ENCODE measurements at places on chromosomes 4 and X.

DNA sequence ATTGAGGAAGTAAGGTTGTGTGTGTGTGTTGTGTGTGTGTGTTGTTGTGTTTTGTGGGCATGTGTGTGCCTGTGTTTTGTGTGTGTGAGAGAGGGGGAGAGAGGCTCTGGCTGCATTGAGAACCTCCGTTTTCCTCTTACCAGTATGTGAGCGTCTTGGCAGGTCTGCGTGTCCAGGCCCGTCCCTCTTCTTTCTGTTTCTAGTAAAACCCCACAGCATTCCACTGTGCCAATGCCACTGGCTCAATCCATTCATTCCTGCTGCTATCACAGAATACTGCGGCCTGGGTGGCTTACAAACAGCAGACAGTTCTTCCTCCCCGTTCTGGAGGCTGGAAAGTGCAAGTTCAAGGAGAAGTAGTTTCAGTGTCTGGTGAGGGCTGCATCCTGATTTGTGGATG, 15.5 kb upstream of the HTRA3 start:
- no peak for DNase-seq

DNA sequence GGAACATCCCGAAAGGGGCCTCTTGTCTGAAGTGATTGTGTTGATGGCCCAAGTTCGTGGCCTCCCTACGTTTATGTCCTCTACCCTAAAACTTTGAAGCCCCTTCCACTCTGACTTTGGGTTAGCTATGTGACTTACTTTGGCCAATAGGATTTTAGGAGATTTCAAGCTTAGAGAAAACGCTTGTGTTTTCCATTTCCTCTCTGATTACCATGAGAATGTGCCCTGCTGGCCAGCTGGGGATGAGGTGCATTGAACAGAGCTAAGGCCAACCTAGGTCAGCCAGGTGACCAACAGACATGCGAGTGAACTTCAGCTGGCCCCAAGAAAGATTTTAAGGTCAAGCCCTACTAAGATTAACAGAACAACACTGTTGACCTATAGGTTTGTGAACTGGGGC, 82.4 kb downstream of the SLC2A9 start:
- DNase-seq: no peak

DNA sequence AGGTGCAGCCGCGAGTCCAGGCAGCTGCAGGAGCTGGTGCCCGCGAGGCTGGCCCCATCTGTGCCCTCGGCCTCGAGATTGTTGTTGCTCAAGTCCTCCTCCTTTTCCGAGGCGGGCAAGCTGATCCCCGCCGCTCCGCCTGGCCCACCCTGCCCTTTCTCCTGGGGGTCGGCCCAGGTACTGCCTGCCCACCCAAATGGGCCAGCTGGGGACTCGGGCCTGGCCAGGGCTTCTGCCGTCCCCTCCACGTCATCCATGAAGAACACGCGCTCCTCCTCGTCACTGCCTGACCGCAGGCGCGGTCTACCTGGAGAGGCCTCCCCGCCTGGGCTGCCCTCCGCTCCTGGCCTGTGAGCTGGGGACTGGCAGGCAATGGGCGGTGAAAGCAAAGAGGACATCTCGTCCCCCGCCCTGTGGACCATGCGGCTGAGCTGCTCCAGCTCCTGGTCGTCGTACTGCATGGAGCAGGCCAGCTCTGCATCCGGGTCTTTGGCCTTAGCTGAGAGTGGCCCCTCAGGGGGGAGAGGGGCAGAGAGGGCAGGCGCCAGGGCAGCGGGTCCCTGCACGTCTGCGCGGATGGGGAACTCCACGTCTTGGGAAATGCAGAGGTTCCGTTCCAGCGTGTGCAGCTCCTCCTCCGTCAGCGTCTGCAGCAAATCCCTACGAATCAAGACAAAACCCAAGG, 43.1 kb upstream of the MXD4 start:
- DNase-seq: no peak

DNA sequence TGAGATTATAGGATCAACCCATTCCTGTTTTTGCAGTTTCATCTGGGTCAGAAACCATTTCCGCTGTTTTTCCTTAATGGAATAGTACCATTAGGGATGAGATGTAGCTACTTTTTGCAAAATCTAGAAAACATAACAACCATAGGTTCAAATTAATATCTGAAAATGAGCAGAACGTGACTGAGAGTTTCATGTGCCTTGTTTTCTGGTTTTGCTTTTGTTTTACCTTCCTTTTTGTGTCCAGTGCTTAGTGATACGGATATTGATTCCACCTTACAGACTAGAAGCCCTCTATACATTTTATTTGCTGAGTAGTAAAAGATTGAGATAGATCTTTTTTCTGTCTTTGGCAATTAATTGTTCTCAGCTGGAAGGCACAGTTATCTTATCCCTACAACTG, 46.5 kb downstream of the SNX25 start:
- DNase-seq: no peak

DNA sequence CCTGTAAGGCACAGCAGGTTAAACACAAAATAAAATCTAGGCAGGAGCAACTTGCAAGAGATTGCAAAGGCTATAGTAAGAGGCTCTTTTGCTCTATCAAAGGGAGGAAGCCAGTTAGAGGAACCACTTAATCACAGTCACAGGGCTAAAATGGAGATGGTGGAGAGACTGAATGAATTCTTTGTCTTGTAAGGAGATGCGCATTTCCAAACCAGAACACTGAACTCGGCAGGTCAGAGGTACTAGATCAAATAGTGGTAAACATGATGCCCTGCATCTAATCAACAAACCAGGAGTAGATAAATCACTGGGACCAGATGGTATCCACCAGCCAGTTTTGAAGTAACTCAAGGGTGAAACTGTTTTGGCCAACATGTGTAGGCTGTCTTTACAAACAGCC, 55.8 kb downstream of the GPC4 start:
- DNase-seq: no peak

DNA sequence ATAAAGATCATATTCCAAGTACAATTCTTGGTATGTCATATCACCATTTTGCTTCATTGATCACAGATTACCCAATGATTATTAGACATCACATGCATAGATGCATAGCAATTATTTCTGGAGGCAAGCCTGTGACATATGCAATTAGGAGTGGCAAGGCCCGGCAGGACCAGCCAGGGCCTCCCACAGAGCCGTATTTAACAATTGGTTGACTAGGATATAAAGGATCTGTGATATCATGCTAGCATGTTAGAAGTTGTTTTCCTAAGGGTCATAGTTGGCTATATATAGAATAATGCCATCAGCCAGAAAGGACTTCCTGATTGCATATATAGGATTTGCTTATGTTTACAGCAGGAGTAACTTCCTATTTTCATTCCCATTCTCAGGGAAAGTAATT, 103.5 kb upstream of the OTUD4 start:
- DNase-seq: no peak

- no peak for DNase-seq
These were observed 770.1 kb upstream of the GALNTL6 start for GRCh38 chr4:171042989-171043524.

- DNase-seq: no peak
These were observed 394.1 kb downstream of the GALNTL6 start for GRCh38 chr4:172207258-172207657.

DNA sequence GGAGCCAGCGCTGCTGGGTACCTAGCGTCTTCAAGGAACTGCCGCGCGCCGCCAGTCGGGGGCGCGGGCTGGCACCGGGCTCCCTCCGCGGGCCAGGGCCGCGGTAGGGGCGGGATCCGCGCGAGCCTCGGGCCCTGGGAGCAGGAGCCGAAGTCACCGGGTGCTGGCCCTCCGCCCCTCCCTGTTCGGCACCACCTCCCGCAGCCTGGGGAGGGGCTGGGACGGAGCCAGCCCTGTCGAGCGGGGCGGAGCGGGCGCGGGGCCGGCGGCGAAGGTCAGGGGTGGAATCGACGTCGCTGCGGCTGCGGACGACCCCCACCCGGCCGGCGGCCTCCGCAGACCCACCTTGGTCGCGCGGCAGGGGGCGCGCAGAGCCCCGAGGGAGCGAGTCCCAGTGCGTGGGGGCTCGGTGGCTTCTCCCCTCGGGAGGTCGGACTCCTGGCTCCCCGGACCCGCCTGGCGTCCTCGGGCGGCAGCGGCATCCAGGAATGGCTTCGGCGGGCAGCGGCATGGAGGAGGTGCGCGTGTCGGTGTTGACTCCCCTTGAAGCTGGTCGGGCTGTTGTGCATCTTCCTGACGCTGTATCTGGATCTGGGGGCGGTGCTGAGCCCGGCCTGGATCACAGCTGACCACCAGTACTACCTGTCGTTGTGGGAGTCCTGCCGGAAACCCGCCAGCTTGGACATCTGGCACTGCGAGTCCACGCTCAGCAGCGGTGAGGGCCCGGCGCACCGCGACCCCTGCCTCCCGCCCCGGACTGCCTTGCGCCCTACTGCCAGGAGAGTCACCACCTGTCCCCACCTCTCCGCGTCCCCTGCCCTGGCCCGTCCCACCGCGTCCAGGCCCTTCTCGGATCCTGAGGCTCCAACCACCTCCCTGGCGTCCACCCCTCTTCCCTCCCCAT, 50.5 kb upstream of the FAM47C start:
- no peak for DNase-seq

GRCh38 chr4:69032847-69033638, 63.2 kb upstream of the UGT2B7 start:
- DNase-seq: no peak

DNA sequence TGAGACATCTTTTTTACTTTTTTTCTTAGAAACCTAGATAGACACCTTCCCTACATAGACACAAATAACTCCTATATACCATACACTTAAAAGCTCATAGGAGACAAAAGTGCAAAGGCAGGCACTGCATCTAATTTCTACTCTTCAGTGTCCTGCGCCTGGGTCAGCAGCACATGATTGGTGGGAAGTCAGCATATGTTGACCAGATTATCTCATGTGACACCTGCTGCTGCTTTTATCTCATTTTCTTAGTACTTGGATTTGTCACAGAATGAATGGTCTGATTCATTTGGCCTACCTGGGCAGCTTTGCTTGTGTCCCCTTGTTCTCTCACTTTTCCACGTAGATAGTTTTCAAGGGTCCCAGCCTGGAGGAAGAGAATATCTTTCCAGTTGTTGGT, 24.9 kb upstream of the LNX1 start:
- DNase-seq: no peak

DNA sequence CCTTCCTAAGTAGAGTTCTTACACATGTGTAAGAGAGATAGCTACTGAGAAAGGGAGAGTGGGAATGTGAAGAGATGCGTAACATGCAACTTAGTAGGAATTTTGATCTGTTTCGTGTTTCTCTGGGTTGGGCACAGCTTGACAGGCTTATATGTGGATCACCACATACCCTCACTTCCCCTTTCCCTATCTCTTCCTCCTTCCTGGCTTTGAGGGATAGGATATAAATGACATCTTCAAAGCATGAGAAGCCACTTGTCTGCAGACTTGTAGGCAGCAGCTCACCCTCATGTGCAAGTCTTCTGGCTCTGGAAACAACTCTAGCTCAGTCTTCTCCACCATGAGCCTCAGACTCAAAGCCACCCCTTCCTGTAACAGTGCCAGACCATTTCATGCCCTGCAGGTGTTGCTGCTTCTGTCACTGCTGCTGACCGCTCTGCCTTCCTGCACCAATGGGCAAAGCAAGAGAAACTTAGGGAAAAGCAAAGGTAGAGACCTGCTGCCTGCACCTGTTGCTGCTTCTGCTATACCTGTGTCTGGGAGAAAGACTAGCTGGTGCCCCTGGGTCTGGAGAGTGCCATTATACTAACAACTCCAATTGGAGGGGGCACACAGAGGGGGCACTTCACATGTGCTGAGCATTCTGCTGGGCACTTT, 5.4 kb upstream of the PF4V1 start:
- no peak for DNase-seq

- DNase-seq: no peak
These were observed 38.2 kb downstream of the STARD8 start for GRCh38 chrX:68685685-68686084.

DNA sequence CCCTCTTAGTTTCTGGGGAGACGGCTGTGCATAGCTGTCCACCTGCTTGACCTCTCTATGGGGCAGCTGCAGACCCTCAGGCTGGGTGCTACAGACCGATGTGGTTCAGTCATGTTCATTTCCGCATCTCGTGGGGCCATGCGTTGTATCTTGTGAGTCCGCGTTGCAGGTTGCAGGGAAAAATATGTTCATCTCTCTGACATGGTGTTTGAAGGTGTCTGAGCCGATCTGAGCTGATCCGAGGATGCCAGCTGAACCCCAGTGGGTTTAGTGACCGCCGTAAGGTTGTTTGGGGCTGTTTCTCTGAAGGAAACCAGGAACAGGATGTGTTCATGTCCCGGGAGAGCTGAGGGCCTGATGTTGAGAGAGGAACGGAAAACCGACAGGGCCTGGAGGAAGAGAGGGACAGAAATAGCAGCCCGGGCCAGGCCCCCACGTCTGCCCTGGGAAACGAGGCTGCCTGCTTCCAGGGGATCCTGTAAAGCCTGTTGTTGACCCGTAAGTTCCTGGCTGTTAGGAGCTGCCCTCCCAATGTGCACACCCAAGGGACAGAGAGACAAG, 9.8 kb upstream of the P2RY8 start:
- no peak for DNase-seq

- DNase-seq: no peak
These were observed 30.3 kb downstream of the SLC25A43 start for GRCh38 chrX:119429471-119429870.

DNA sequence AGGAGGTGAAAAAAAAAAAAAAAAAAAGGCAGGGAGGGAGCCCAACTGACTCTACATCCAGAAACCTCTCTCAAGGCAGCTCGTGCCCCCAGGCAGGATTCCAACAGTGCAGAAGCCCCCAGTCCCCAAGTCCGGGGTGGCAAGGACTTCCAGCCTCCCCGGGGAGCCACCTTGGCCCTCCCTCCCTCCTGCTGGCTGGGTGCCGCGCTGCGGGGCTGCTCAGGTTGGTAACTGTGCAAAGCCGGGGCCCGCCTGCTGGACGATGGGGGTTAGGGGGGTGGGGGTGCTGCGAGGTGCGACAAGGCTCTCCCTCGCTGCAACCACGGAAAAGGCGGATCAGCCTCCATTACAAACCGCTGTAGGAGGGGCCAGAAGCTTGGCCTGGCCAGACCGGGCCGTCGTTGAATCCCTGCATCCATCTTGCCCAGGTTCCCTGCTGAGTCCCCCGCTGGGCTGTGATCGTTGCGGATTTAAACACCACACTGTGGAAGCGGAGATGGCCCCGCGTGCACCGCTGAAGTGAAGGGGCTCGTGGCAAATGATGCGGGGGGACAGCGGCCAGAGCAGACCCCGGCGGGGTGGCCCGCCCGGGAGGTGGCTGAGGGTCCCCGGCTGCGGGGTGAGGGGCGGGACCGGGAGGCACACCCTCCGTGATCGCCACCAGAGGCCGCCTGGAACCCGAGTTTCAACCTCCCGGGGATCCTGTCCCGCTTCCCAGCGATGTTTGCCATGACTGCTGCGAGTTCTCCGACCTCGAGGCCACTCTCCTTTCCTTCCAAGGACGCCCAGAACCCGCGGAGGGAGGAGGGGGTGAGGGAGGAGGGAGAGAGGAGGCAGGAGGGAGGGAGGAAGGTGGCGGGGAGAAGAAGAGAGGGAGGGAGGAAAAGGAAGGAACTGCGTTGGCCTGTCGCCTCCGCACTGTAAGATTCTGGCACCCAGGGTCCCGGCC, 58.0 kb upstream of the DDX3X start:
- DNase-seq: peak; percentile 46

- DNase-seq: peak; percentile 37
These were observed 56.1 kb downstream of the KLHL5 start for GRCh38 chr4:39118034-39118658.

All from CD4-positive, alpha-beta T cell treated with Interleukin-4 for 1 hour (primary cell).